ENCODE measurements at places on chromosomes 16 and 17.

- no peak for DNase-seq
Measured at GRCh38 chr16:5917436-5918195, 820.0 kb upstream of the EEF2KMT start.

GRCh38 chr17:51505450-51505849 is 245.1 kb downstream of the UTP18 start:
- no peak for DNase-seq

DNA sequence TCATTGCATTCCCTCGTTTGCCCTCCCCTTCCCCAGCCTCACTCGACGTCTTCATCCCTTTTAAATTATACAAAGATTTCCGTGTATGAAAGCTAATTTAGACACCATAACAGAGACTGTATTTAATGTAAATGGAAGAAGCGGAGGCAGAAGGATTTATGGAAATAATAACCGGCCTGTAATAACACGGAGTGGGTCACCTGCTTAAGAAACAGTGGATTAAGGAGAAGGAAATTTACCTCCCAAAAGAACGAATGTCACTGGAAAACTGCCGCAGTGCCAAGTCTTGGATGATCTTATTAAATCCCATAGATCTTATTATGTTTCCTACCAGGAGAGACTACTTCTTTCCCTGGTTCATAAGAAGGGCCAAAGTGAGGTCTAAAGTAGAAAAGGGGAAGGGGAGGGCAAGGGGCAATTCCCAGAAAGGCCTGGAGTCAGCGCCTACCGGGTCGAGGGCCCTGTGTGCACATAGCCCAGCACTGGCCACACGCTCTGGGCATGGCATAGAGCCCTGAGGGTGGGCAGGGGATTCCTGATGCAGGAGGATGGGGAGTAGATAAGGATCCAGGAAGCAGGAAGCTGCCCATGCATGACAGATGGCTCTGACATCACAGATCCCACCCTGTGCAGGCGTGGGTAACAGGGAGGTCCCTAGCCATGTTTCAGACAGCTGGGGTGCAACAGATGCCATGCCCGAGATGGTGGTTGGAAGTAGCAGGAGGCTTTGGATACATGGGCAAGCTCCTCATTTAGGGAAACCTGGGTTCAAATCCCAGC is 56.2 kb upstream of the RPL38 start:
- no peak for DNase-seq

- DNase-seq, result no peak
Measured at GRCh38 chr16:88491560-88492310, 38.7 kb downstream of the ZFPM1 start.

DNA sequence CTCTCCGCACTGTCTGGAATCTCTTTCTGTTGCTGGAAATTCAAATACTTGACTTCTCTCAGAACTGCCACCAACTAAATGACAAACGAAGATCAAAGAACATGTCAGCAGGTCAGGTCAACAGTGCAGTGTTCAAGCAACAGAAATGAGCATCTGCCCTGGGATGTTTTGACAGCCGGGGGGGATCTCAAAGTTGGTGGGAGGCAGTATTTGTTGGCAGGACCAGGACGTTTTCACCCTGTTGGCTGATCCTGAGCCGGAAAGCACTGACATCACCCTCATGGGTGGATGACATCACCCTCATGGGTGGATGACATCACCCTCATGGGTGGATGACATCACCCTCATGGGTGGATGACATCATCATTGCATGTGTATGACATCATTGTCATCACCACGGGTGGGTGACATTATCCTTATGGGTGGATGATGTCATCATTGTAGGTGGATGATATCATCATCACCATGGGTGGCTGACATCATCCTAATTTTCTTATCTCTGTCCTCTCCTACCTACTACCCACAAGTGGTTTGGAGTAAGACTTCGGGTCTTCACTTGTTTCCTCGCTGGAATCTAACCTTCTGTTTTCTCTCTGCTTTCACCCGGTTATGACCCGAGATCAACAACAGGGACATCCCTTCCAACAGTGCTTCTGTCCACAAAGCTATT is 18.9 kb downstream of the DNAH17 start:
- no peak for DNase-seq

DNA sequence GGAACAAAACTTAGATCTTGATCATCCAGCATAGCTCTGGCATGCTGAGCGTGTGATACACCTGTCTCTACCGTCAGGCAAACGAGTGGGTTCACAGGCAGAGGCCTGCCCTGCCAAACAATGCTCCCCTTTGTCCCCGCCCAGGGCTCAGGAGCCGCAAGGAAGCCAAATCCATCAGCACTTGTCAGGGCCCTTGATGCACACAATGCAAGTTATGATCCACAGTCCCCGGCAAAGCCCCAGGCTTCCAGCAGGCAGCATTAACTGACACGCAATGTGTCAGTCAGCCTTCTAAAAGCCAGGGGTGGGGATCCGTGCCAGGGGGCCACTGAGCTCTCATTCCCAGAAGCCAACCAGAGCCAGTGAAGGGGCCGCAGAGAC is 460.9 kb downstream of the SLC39A11 start:
- no peak for DNase-seq

All from B cell (primary cell).